ENCODE measurements at places on chromosomes 6 and 20.

- peak overlapping the region; percentile 3 for H3K27ac ChIP-seq
- no peaks in the 10 kb centered on the region for H3K36me3 ChIP-seq
- peaks cover 4% of the 10 kb centered on the region for H3K27me3 ChIP-seq
- H3K4me3 ChIP-seq, result no peak overlapping the region
- H3K4me1 ChIP-seq, result peaks cover 14% of the 10 kb centered on the region
- no peak for DNase-seq
Measured at GRCh38 chr6:134678436-134678889, 271.4 kb downstream of the ALDH8A1 start.

DNA sequence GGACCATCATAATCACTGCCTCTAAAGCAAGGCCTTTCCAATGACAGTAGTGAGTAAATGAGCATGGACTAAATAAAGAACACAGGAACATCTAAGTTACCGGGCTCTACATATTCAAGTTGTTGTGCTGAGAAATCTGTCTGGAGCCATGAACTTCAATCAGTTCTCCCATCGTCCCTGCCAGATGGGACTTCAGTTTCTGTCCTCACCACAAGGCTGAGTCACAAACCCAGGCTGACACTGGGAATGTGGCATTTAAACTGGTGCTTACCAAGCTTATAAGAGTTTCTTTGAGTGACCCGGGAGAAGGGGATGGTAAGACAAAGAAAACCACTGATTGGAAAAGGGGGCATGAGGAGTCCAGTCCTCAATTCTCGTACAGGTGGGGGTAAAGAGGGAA lies 497.0 kb downstream of the MAFB start:
- H3K27me3 ChIP-seq, result peaks cover 8% of the 10 kb centered on the region
- no peaks in the 10 kb centered on the region for H3K36me3 ChIP-seq
- H3K4me1 ChIP-seq, result no peaks in the 10 kb centered on the region
- no peak overlapping the region for H3K4me3 ChIP-seq
- no peak overlapping the region for H3K27ac ChIP-seq

- no peak for DNase-seq
- H3K4me3 ChIP-seq, result no peak overlapping the region
- H3K36me3 ChIP-seq, result no peaks in the 10 kb centered on the region
- H3K27ac ChIP-seq, result no peak overlapping the region
Measured at GRCh38 chr6:162092816-162093502, 634.6 kb downstream of the PRKN start.

- H3K36me3 ChIP-seq, result no peaks in the 10 kb centered on the region
- H3K27ac ChIP-seq, result no peak overlapping the region
- peaks cover 31% of the 10 kb centered on the region for H3K27me3 ChIP-seq
- DNase-seq, result no peak
Measured at GRCh38 chr20:60584221-60584620, 626.0 kb downstream of the CDH26 start.

GRCh38 chr6:147954938-147955337 lies 387.7 kb upstream of the SASH1 start:
- DNase-seq, result no peak

All from type B pancreatic cell (in vitro differentiated cells).